ENCODE measurements at places on chromosomes 13 and 19. TPM values are rescaled to one million over a fixed set of nuclear protein-coding genes. Genes with fewer than 3 reads are reported as not detected.

The PTGER1 gene
- total RNA-seq: 25.6 TPM

The CYP2A13 gene
- total RNA-seq: not detected

The COX7A1 gene
- total RNA-seq: 45.4 TPM

The ZNF90 gene
- total RNA-seq: 0.57 TPM

The ZNF43 gene
- total RNA-seq: 3.4 TPM

The SLC17A7 gene
- not detected for total RNA-seq

The ZNF813 gene
- total RNA-seq: 4.3 TPM

The ELAVL3 gene
- total RNA-seq: not detected

The CLEC17A gene
- 0.28 TPM for total RNA-seq

The ZNF569 gene
- total RNA-seq: 7.1 TPM

The DNAAF3 gene
- 0.09 TPM for total RNA-seq

The LIM2 gene
- total RNA-seq: not detected

All from smooth muscle cell of bladder (primary cell).